ENCODE measurements at places on chromosomes 12 and 14. TPM values are rescaled to one million over a fixed set of nuclear protein-coding genes. Genes with fewer than 3 reads are reported as not detected.
A peak's percentile ranks its signal among the peaks of the same experiment; 100 is the strongest.

DNA sequence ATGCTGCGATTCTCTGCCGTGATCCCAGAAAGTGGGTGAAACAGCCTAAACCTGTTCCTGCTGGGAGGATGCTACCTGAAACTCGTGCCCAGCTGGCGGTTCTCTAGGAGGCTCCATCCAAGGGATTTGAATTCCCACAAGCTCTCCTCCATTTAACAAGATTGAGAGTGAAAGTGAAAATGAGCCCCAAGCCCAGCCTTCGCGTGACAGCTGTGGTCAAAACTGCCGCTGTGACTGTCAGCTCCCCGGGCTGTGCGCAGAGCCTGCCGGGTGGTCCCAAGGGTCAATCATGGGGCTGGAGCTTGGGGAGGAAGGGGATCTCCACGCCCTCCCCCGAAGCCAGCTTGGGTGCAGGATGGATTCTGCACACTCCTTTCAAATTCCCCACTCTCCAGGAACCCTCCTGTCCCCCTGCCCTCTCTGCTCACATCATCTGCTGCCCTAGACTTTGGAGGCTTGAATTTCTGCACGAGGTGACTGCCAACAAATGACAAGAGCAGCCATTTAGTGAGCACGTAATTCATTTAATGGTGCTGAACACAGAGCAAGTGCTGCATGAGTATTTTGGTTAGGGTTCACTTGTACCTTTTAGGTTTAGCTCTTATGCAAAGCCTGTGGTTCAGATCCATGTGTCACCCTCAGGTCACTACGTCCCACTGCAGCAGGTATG is 5.3 kb downstream of the ASB2 start:
- DNase-seq: peak; percentile 31

GRCh38 chr14:102320033-102320660 is 601 bp downstream of the ZNF839 start:
- peak; percentile 69 for DNase-seq

GRCh38 chr12:26123482-26123980 is 1.3 kb downstream of the BHLHE41 start:
- DNase-seq: no peak

DNA sequence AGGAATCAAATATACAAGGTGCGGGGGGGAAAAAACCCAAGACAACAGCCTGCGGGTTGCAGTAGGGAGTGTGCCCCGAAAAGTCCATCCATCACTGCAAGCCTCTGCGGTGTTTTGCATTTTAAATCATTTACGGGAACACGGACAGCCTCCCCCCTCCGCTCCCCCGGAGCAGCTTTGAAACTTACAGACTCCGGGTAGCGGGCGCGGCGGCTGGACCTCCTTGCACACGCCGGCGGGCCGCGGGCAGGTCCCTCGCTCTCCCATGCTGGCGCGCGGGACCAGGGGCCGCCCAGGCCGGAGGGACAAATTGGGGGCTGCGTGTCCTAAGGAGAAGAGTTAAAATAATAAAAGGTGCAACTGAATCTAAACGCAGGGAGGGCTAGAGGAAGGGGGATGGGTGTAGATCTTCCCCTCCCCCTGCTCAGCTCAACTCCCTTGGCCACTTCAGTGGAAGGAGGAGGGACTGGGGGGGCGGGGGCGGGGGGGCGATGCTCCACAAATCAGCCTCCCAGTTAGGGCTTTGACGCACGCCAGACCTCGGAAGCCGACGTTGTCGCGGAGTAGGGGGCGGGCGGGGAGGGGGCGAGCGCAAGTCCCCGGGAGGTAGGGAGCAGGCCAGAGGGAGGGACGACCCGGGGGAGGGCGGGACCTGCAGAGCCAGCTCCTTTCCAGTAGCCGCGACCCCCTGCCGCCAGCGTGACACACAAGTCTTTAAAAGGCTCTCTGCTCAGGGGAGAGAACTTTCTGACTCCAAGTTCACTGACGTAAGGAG is at the start of gene KCNJ8:
Gene KCNJ8, minus strand, starts transcription at position 349 of the 775 bp plus-strand sequence. CDS start 1,090 bp downstream, outside the sequence.
- peak; percentile 1 for DNase-seq

Gene BDKRB2
- total RNA-seq: not detected

DNA sequence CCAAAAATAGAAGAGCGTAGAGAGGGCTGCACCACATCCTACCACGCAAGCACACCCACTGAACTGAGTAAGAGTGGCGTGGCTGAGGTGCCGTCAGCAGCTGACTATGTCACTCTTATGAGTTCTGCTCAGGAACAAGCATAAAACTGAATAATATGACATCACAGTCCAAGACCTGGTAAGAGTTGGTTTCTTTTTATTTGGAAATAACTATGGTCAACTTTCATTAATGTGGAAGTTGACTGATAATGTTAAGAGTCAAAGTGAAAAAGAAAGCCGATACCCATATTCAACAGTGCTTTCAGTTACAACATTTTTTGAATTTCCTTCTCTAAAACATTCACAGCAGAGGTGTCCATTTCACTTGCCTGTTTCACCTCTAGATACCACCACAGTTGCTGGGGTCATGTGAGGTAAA is 44.6 kb downstream of the GNS start:
- DNase-seq: no peak

Gene SERPINA12
- total RNA-seq: not detected

Gene A2M
- total RNA-seq: 3.0 TPM

DNA sequence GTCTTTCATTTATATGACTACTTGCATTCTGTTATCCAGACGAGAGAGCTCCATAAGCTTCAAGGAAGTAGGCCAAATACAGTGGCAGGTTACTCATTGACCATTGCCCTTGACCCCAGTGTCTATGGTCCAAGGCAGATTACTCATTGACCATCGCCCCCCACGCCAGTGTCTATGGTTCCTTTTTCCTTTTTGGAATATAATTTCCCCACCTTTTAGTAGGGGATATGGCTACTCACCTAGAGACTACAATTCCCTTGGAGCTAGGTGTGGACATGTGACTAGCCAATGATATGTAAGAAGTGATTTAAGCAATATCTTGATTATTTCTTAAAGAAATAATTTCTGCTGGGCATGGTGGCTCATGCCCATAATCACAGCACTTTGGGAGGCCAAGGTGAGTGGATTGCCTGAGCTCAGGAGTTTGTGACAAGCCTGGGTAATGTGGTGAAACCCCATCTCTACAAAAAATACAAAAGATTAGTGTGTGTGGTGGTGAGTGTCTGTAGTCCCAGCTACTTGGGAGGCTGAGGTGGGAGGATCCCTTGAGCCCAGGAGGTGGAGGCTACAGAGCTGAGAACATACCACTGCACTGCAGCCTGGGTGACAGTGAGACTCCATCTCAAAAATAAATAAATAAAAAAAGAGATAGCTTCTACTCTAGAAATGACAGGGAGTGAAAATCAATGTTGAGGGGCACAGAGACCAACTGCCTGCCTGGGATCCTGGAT is 32.6 kb downstream of the SIX4 start:
- no peak for DNase-seq

- DNase-seq: no peak
Observed at GRCh38 chr12:121968876-121969275, 50.5 kb downstream of the CFAP251 start.

Gene ANO4
- total RNA-seq: not detected

DNA sequence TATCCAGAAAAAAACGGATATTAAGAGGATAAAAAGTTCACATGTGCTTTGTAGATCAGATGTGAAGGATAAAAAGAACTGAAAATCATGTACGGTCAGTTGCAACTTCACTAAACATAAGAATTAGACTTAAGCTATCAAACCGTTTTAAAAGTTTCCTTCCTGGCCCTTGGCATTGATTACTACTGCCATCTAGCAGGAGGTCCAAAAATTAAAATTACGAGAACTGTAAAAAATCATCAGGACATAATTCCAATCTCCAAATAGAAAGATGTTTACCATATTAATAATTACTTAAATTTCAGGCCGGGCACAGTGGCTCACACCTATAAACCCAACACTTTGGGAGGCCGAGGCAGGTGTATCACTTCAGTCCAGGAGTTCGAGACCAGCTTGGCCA is 7.9 kb downstream of the WDR89 start:
- no peak for DNase-seq

Gene VAMP1
- total RNA-seq: 97.7 TPM

GRCh38 chr12:28780096-28780495 is 369.0 kb upstream of the FAR2 start:
- DNase-seq: no peak

DNA sequence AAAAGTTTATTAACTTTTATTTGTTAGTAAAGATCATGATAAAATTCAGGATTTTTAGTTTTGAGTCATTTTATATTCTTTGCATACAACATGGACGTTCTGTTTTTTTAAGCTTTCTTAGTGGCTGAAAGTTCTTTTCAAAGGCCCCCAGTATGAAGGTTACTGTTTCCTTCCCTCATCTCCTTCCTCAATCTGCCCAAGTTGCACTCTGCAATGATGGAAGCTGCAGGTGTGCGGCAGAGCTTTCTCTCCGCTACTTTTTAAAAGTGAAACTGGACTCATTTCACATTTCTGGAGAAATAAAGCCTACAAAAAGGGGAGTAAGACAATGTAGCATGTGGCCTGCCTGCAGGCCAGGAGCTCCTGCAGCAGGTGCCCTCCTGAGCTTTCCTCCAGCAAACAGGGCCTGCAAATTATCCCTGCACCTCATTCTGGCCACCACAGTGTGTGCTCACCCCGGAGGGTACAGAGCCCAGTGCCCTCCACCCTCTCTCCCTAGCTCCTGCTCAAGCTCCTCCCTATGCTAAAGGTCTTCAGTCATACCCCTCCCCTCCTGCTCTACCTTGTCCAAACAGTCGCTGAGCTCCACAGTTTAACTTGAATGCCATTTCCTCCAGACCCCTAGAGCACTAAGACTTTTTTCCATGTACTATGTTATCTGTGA is 78.9 kb downstream of the SETD3 start:
- DNase-seq: no peak

Gene SIX1
- total RNA-seq: not detected

DNA sequence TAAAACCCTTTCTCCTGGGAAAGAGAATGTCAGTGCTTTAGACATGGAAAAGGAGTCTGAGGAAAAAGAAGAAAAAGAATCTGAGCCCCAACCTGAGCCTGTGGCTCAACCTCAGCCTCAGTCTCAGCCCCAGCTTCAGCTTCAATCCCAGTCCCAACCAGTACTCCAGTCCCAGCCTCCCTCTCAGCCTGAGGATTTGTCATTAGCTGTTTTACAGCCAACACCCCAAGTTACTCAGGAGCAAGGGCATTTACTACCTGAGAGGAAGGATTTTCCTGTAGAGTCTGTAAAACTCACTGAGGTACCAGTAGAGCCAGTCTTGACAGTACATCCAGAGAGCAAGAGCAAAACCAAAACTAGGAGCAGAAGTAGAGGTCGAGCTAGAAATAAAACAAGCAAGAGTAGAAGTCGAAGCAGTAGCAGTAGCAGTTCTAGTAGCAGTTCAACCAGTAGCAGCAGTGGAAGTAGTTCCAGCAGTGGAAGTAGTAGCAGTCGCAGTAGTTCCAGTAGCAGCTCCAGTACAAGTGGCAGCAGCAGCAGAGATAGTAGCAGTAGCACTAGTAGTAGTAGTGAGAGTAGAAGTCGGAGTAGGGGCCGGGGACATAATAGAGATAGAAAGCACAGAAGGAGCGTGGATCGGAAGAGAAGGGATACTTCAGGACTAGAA is 6.1 kb downstream of the PNN start:
- no peak for DNase-seq

Gene HHIPL1
- total RNA-seq: 0.35 TPM

All from CD4-positive, alpha-beta memory T cell (primary cell).